ENCODE measurements at places on chromosomes 3 and 15.

DNA sequence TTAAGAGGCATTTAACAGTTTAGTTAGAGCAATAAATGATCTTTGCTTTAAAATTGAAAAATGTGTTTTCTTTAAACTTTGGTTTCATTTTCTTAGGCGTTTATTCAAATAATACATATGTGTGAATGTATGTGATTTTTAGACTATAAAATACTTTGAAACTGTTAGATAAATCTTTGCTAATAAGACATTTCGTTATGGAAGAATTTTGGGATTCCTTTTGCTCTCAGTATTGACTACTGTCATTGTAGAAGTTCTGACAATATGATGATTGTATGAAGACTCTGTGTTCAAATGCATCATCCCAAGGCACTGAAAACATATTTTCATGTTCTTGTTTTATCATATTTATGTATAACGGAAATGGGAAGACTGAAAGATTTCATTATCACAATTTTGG, 43.8 kb upstream of the GOLGA8A start:
- DNase-seq, result no peak

DNA sequence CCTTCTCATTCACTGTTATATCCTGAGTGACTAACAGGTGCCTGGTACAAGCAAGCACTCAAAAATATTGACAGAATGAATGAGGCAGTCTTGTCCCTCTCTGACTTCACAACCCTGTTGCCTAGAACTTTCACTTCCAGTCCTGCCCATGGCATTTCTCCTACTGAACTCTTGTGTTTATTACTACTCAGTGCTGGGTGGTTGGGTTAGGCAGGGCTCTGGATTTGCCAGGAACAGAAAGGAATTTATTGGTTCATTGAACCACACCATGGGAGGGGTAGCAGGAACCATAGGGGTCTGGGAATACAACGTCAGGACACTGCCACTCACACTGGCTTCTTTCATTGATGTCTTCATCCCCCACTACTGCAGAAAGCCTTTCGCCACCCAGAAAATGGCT, 41.9 kb upstream of the SEMA4B start:
- DNase-seq, result no peak

DNA sequence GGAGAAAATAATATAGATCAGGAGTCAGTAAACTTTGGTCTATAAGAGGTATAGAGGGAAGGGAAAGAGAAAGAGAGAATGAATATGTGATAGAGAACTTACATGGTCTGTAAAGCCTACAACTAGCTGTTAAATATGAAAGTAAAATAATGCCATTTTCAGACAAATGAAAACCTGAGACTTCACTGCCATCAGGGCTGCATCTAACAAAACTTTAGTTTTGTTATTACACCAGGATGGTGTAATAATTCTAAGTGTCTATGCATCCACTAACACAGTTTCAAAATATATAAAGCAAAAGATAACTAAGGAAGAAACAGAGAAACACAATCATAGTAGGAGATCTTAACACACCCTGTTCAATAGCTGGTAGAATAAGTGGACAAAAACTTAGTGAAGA, 217.7 kb downstream of the KLF13 start:
- no peak for DNase-seq

DNA sequence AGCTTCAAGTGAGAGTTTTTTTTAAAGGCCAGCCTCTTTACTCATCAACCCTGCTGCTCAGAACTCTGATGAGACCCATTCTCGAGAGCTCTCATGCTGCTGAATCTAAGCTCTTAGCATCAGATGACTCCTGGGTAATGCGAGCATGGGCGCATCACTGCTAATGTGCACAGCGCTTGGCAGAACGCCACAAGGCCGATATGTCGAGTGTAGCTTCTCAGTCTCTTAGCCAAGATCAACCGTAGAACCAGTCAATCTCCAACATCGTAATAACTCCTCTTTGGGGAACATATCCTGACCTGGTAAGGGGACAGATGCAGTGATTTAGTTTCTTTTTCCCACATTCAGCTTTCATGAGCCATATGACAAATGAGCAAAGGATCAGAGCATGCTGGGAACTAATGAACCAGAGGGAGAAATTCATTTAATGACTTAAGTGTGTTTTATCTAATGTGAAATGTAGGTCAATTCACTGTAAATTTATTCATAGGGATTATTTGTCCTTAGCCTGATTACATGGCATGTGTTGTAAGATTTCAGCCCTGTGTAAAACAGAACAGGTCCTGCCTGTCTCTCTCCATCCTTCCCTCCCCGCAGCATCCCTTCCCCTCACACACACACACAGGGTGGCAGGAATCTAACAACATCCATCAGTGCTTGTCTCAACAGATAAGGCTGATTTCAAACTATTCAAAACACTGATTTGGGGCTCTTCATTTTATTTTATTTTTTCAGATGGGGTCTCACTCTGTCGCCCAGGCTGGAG, 195.4 kb upstream of the C2CD4B start:
- peak; percentile 55 for DNase-seq

DNA sequence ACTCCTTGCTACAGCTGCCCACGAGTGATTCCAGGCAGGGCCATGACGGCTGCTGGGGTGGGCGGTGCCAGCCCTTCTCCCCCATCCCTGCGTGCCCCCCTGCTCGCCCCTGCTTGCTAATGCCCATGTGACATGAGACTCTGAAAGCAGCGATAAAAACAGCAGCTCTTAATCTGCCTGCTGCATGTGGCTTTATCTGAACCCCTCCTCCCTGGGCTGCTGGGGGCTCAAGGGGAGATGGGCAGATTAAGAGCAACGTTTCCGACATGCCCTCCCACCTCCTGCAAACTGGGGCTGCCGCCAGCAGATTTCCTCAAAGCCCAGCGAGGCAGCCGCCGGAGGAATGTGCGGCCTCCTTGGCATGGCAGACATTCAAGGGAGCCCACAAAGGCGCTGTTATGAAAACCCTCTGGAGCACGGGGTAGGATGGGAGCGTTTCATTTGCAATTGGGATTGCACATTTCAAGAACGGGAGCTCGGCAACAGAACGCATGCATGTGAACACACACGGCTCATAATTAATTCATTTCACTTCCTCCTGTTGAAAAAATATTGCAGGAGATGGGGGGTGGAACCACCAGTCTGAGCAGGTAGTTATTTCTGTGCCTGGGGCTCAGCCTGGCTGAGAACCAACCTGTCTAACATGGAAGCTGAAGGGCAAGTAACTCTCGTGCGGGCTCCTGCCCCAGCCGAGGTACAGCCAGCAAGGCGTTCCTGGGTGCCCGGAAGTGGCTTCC, 504.2 kb upstream of the PROK2 start:
- no peak for DNase-seq

GRCh38 chr3:196501316-196502044, 2.1 kb downstream of the RNF168 start:
- DNase-seq, result no peak

- DNase-seq, result no peak
These were observed 251.1 kb downstream of the CHL1 start for GRCh38 chr3:447671-448070.

DNA sequence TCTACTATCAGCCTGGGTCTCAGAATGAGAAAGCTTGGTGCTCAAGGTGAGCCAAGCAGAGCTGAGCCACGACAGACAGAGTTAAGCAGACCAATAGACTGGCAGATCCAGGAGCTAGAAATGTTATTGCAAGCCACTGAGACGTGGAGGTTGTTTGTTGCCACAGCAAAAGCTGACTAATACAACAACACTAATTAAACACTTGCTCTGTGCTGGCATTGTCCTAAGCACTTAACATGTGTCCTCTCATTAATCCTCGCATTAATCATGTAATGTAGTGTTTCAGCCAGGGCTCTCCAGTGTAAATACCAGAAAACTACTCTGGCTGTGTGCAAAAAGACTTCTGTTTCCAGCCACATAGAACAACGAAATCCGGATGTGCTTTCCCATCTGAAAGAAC, 11.6 kb upstream of the SPSB4 start:
- DNase-seq, result no peak

GRCh38 chr3:27511724-27512422, 27.7 kb upstream of the SLC4A7 start:
- DNase-seq, result no peak

- no peak for DNase-seq
These were observed 20.7 kb upstream of the DOCK3 start for GRCh38 chr3:50653937-50654595.

GRCh38 chr3:17799312-17799711, 56.9 kb upstream of the TBC1D5 start:
- no peak for DNase-seq

DNA sequence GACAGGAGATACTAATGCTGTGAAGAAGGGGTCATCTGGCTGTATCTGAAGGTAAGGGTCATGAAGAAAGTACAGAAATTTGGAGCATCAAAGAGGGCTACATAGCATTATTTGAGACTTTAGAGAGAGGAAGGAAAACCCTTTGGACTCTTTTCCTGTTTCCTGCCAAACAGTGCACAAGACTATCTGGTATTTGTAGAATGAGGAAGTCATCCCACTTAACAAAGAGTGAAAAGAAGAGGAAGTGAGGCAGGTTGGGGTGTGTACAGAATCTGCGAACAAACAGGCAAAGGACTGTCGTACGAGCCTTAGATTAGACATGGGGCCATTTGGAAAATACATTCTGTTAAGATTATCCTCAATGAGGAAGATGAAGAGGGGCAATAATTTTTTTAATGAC, 546.8 kb upstream of the EPHA6 start:
- no peak for DNase-seq

DNA sequence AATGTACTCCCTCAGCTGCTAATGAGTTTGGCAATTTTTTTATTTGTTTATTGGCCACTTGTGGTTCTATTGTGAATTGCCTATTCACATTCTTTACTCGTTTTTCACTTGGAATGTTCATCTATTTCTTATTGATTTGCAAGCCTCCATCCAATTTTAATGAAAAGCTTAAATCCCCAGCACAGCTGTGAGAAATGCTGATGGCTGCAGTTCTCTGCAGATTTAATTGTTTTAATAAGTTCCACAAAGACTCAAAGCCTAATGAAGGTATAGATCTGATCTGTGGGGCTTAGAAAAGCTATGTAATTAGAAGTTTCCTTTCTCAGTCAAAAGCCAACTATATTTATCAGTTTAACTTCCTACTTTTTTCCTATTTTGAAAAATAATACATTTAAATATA, 41.5 kb downstream of the LYZL4 start:
- DNase-seq, result no peak

- DNase-seq, result no peak
These were observed 374.2 kb upstream of the ICE2 start for GRCh38 chr15:60853109-60853508.
